ENCODE measurements at places on chromosomes 16 and 17.

DNA sequence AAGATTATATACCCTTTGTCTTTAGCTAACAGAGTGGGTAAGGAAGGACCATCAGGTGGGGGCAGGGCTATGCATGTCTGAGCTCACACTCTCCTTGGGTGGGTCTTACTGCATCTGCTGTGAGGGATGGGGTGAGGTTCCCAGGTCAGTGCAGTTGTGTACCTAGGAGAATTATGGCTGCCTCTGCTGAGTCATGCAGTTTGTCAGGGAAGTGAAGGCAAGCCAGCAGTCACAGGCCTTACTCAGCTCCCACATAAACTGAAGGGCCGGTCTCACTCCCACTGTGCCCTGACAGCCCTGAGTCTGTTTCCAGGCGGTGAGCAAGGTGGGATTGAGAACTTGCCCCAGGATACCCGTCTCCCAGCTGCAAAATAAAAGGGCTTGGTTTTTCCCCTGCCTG, 328.6 kb downstream of the MAP2K6 start:
- DNase-seq = no peak

- no peak for DNase-seq
Observed at GRCh38 chr17:28279411-28279810, 39.6 kb upstream of the TMEM97 start.

GRCh38 chr16:72284042-72284789, 112.3 kb upstream of the PMFBP1 start:
- DNase-seq = no peak

DNA sequence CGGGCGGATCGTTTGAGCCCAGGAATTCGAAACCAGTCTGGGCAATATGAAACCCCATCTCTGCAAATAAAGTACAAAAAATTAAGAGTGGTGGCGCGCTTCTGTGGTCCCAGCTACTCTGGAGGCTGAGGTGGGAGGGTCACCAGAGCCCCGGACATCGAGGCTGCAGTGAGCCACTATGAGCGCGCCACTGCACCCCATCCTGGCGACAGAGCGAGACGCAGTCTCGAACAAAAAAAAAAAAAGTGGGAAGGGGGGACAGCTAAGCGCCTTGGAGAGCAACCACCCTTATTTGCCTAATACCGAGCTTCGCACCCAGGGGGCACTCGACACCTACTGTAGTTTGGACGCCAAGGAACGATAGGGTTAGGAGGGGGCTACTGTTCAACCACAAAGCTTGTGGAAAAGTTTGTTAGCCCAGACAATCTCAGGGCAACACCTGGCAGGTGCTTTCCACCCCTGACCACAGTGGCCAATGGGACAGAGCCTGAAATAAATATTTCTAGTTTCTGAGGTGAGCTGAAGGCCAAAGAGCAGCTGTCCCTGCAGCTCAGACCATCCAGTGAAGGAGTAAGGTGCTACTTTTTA, 847 bp upstream of the PSMC3IP start:
- DNase-seq = no peak

GRCh38 chr16:88806491-88807111, 3.0 kb downstream of the CDT1 start:
- no peak for DNase-seq

DNA sequence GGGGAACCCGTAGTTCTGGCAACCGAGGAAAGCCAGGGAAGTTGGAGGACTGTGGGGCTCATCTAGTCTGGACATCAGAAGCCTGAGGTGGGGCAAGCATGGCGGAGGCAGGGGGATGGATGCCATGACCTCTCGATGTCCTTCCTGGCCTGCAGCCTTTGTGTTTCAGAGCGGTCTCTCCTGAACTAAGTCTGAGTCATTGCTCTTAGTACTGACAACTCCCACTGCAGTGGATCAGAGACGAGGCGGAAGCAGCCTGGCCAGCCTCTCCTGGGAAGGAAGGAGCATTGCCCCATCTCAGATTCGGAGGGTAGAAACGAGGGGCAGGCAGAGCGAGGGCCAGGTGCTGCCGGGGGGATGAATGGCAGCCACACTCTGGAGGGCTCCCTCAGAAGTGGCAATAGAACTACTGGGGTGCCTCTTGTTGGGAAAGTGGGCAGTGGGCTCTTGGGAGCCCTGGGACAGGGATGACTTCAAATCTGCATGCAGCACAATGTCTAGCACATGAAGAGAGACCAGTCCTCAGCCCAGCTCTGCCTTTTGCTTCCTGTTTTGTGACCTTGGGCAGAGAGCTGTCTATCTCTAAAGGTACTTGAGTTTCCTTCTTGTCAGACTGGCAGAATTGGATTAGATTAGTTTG, 3.6 kb upstream of the STAC2 start:
- no peak for DNase-seq

GRCh38 chr17:19579192-19579761, 45.6 kb downstream of the SLC47A1 start:
- DNase-seq = no peak

GRCh38 chr17:46922804-46923635, at the start of gene GOSR2:
GOSR2 (plus strand) TSS chr17:46923160; CDS start chr17:46923193, 33 bp downstream.
- DNase-seq = peak; percentile 45

GRCh38 chr16:89409161-89409711, 81.1 kb downstream of the ANKRD11 start:
- DNase-seq = no peak
